ENCODE measurements at places on chromosomes 11 and 22.
A peak's percentile ranks its signal among the peaks of the same experiment; 100 is the strongest.

DNA sequence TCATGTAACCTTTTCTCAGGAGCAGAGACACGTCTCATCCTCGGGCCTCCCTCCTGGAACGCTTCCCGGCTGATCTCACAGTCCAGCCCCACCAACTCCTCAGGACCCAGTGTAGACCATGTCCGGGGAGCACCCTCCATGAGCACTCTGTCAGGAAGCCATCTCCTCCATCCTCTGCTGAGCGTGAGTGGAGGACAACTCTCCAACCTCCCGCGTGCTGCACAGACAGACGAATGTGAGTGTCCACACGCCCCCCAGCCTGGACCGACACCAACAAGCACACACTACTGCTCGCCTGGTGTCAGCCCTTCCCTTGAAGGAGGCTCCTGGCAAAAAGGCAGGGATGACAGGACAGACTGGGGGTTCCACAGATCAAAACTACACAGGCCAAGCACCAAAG lies 86.6 kb downstream of the SHANK2 start:
- no peak for DNase-seq

DNA sequence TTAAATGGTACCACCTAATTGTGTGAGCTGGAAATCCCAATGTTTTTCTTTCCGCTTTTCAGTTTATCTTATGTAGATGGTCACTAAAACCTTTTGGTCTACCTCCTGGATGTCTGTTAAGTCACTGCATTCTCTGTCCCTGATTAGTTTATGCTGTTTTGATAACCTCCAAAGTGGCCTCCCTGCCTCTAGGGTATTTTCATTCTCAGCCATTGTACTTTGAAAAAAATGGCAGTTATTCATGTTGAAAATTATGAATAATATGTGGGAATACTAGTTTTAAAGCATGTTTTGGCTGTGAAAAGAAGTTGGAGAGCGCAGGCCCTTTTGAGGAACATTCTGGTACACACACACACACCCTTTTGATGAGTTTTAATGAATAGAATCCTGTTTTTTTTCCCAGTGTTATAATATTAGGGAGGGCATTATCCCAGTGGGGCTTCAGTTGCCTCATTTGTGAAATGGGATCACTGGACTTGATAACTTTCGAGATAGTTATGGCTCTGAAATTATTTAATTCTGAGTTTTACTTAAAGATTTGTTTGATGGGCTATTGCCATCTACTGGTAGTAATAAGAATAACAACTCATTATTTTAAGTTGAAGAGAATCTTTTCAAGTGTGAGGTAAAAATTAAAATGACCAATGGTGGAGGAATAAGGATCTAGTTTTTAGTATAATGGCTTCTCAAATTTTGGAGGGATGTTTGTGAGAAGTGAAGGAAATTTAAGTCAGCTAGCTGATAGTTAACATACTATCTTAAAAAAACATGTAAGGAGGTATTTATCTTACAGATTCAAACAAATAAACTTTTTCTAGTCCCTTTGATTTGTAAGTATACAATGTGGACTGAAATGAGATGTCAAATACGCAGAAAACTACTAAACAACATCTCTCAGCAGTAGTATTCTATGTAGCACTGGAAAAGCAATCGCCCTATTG lies 3.9 kb downstream of the FDX1 start:
- DNase-seq: no peak

DNA sequence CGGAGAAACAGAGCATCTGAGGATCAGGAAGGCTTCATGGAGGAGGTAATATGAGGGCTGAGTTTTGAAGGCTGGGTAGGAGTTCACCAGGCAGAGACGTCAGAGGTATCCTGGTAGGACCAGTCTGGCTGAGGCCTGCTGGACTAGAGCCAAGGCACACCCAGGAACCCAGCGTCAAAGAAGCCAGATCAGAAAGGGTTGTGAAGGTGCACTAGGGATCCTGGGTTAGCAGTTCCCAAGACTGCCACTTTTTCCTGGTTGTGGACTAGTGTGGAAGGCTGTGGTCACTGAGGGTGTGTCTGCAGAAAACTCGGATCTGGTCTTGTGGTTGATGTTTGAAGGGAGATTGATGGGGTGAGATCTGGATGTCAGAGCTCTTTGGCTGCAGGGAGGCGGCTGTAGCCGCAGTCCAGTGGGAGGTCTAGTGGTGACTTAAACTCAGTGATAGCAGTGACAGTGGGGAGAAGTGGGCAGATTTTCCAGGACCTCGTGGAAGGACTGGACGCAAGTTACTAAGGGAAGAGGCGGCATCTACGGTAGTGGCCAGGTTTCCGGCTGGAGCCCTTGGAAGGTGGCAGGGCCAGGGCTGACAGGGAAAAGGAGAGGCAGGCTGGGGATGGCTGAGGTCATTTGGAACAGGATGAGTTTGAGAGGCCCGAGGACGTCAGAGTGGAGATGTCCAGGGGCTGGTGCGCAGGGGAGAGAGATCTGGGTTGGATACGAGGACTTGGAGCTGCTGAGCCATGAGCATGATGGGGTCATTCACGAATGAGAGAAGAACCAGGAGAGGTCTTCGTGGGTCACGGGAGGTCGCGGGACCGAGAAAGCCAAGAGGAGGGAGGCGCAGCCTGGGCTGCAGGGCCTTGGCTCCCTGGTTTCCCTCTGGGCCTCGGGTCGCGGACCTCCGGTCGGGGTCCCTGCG lies 10.9 kb downstream of the RELA start:
- no peak for DNase-seq

- no peak for DNase-seq
Measured at GRCh38 chr11:76233196-76233921, 27.1 kb upstream of the WNT11 start.

DNA sequence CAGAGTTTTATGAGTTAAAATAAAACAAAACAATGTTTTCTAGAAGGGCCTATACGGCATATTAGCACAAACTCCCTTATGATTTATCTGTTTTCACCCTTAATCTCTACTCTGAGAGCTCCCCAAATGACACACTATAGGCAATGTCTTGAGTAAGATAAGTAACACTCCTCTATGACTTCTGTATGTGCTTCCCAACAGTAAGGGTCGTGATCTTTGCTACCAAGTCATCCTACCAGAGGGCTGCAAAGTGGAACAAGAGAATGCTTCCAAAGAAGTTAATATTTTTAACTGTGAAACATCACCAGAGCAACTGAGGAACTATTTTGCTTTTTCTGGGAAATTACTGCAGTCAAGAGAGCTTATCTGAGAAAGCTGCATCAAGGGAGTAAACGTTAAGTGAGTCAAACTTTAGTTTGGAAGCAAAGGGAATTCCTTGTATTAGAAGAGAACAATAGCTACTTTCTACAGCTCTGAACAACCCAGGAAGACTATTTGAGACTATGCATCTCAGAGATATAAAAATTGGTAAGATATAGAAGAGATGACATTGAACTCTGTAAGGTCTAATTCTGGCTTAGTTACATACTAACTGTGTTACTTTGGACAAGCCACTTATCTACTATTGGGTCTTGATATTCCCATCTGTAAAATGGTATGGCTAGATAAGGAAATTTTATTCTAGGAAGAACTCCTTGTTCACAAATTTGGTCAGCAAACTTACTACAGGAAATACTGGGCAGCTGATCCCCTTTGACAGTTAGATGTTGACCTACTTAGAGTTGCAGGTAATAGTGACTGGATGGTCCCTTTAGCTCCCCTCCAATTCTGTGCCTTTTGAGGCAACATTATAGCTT lies 43.7 kb upstream of the CCDC34 start:
- DNase-seq: no peak

GRCh38 chr11:74019860-74020259 lies 11.0 kb upstream of the UCP3 start:
- no peak for DNase-seq

DNA sequence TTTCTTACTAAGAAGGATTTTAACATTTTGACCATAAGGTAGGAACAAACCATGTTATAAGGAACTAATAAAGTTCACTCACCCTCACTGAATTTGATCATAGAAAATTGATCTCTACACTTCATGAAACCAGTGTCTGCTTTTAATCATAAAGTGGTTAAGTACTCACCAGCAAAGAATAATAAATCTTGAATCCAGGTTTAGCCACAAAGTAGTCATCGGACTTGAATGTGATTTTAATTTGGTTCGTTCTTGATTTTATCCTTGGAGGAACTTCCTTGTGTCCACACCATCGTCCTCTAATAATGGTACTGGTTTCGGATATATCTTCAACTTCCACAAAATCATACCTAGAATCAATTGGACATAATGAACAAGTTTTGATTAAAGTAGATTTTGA lies 40.5 kb upstream of the DDI1 start:
- DNase-seq: no peak

DNA sequence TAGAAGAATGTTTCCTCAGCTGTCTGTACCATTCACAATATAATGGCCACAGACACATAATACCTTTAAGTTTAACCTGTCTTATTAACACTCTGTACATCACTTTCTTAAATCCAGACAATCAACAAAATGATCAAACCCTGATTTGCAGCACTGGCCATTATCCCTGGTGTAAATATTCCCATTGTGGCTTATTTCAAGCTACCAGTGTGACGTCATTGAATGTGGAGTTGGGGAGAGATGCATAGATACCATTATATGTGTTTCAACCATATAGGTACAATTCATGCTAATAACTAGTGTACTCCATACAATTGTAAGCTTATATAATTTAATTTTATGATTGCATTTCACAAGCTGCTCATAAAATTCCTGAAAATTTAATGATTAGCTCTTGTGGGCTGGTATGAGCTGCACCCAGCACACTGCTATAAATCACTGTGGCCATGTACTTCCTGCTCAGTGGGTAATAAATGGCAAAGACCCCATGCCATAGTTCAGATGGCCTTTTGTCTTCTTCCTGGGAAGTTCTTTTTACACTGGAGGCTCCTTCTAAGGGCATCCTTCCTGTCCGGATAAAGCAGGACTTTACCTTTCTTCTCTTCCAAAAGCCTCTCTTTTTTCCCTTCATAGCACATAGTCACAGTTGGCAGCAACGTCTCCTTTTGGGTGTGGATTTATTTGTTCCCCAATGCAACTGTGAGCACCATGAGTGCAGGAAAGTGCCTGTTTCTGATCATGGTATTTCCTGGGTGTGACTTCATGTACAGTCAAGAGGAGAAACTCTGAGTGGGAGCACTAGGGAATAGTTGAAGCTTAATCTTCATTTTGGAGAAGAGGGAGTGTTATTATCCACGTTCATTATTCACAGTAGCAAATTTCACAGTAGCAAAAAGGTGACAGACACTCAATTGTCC lies 87.8 kb downstream of the MIAT start:
- no peak for DNase-seq

GRCh38 chr22:23103199-23103954 lies 33.1 kb downstream of the GNAZ start:
- DNase-seq: no peak

GRCh38 chr11:36360826-36361415 lies 64.8 kb downstream of the PRR5L start:
- DNase-seq: no peak

GRCh38 chr11:25910086-25910485 lies 421.8 kb upstream of the ANO3 start:
- peak; percentile 55 for DNase-seq

DNA sequence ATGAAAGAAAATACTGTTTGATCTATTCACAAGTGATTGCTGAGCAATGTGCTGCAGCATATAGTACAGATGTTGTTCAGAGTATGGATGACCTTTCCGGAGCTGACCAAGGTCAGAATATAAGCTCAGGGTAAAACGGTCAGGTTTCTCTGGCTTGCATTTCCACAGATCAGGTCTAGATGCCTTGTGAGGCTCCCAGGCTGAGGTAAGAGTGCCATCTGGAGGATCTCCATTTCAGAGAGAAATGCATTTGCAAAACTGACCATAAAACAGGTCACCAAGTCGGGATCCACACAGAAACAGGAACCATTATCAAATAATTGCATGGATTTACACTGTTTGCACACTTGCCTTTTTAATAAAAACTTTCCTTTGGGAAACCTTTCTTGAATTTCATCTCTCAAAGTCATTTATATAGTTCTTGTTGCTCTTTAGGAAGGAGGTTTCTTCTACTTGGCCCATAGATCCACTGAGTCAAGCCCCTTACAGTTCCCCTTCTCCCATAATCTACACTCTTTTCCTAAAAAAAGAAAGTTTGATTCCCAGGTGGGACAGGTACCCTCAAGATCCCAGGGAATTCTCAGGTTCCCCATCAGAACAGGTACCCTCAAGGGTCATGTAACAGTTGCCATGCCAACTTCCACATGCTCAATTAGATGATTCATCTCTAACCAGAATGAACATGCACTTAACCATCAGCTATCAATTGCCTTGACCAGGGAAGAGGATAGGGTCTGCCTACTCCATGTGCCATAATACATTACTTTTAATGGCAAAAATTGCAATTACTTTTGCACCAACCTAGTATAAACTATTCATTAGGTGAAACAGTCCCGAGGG lies 25.0 kb upstream of the TMPRSS5 start:
- DNase-seq: peak; percentile 19

GRCh38 chr11:112541140-112542046 lies 280.7 kb upstream of the PLET1 start:
- DNase-seq: no peak

DNA sequence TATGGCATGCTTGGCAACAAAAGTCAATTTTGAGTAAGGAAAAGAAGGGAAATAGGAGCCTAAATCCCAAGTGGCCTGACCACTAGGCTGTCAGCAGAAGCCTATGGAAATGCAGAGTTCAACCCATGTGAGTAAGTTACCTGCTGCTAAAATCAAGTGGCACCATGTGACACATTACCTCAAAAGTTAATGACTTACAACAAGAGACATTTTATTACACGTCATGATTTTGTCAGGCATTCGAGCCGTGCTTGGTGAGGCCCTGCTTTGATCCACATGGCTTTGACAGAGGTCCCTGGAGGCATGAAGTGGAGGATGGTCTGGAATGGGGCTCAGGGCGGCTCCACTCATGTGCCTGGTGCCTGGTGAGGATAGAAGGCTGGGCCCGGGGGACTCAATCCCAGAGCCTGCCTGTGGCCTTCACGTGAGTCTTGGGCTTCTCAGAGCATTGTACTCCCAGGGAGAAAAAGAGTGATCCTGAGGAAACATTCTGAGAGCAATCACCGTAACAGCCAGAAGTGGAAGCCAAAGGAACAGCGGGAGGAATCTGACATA lies 339.1 kb upstream of the B3GAT1 start:
- DNase-seq: no peak
